NB4 (cell line): ENCODE measurements at places on chromosomes 12 and 14.

- DNase-seq = peak; percentile 54
These were observed 243.5 kb upstream of the CAND1 start for GRCh38 chr12:67025543-67026114.

DNA sequence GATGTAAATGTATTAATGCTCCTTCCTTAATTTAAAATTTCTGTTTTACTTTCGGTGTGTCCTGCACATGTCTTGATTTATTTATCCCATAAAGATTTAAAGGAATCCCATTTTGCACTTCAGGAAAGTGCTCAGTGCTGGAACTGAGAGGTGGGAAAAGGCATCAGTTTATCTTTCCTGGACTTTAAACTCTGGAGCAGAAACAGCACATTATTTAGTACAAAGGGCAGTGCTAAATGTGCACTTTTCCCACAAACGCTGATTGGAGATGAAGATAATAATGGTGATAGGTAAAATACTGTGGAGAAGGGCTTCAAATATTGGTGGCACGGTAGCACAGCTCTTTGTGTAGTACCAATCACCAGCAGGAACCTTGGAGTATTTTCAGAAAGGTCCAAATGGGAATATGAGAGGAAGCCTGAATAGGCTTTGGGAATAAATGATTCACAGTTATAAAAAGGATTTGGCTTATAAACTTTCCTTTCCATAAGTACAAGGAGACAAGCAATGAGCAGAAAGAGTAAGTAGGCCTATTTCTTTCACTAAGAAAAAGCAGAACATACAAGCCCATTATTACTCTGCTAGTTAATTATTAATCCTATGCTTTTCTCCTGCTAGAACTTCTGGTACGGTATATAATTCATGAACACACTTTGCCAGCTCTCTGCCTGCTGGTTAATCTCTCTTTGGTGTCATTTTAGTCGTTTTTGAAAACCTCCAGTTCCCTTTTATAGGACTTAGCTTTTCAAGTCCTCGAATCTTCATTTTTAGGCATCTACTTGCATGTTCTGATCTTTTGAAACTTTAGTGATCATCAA is 58.3 kb downstream of the SLC15A5 start:
- no peak for DNase-seq

DNA sequence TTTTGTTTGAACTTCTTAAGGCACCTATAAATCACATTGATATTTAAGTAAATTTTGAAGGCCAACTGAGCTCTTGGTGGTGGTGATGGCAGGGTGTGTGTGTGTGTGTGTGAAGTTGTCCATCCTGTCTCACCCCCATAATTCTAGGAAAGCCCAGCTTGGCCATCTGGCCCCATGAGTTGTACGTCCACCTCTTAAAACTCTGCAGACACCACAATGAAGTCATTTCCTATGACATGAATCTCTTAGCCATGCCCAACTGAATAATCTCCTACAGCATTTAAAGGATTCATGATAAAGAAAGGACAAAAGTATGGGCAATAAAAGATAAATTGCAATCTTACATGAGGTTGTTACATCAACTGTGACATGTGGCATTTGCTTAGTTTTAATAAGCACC is 123.4 kb downstream of the TTC7B start:
- DNase-seq = no peak

GRCh38 chr12:99680276-99680675 is 32.7 kb downstream of the GARIN6 start:
- DNase-seq = peak; percentile 59

DNA sequence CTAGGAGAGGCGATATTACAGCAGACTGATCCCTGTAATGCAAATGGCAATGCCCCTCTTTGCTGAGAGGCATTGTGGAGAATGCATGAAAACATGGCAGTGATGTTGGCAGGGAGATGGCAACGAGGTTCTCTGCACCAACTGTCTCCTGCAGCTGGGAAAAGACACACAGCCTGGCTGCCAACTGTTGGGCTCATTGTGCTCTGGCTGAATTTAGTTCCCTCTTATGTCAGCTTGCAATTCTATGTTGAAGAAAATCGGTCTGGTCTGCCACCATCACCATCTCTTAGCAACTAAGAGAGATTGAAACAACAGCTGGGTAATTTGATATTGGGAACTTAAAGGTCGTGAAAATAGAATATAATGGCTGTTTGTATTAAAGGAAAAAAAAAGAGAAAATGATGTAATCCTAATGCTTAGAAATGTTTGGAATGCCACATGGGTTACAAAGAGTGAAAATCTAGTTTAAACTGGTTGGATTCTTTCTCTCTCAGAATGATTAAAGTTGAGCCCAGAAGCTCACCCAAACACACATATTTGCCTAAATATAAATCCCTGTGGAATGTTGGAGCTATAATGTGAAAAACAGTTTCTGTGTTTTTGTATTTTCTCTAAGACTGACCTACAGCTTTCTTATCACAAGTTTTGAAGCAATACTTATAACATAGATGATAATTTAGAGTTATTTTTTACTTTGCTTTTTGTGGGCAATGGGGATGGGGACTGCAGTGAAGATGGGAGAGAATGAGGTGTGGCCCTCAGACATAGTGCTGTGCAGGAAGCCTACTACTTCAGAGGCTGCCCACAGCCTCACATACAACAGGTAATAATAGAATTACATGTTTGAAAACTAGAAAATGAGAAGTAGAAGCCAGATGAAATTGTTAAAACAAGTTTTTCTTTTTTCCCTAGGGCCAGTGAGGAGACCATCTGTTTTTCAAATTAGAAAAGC is 143.7 kb downstream of the AKAP6 start:
- no peak for DNase-seq

- peak; percentile 46 for DNase-seq
These were observed 1.1 kb downstream of the NUMB start for GRCh38 chr14:73457041-73457923.

- DNase-seq = no peak
These were observed 3.1 kb downstream of the GPR33 start for GRCh38 chr14:31484754-31485153.

DNA sequence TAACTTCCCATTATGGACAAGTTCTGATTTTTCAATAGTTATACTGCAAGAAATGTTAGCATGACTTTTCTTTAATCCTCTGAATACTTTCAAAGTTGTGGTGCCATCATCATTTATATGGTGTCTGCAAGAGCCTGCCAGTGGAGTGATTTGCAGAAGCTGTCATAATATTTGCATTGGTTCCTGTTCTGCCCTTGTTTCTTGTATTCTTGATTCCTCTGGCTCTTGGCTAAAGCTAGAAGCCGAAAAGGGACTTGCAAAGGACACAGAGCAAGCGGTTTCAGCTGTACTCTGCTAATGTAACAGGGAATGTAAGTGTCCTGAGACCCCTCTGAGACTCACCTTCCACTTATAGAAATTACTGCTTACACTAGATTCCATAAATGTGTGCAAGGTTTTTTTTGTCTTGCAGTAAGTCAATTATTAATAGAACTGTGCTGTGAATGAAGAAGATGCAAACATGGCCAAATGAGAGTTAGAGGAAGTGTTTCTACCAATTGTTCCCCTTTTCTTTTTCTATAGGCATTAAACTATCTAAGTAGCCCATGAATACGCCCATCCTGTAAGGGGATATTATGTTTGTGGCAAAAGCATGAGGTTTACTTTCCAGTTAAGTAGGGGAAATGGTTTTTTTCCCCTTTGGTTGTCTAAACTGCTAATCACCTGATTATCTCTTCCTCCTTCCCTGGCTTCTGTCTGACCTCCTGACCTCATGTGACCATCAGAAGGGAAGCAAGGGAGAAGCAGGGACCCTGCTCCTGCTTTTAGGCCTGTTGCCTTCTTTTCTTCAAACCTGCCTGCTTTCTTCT is 5.3 kb downstream of the DYRK4 start:
- peak; percentile 16 for DNase-seq

- DNase-seq = no peak
These were observed 7.9 kb downstream of the GABARAPL1 start for GRCh38 chr12:10220398-10221077.

GRCh38 chr12:41277100-41277945 is 89.2 kb downstream of the PDZRN4 start:
- DNase-seq = peak; percentile 60

DNA sequence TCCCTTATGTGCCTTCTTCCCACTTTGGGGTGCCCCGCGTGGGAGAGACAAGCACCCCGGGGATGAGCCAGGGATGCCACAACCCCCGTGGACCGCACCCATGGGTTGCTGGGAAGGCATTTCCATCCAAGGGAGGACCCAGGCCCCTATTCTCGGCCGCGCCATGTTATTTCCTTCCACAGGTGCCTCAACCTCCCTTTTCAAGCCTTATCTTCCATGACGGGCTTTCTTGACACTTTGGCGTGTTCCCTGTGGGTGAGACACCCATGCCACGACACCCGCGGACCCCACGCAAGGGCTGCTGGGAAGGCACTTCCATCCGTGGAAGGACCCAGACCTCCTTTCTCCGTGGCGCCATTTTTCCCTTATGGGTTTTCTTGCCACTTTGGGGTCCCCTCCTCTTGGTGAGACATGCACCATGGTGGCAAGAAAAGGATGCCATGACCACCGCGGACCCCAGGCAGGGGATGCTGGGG is 269.2 kb downstream of the ALG10 start:
- no peak for DNase-seq

DNA sequence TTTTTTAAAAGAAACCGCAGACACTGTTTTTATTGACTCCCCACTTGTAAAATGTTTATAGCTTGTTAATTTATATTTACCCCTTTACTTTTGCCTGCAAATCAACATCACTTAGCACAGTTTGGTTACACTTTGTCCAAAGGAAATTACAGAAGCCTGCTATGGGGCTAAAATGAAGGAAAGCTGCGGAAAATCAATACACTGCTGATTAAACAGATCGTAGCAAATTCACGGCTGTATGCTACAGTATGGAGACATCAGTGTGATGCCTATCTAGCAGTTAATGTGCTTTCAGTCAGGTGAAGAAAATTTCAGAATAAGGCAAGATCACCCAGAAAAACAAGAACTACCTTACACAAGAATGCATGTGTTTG is 110.0 kb downstream of the FOXG1 start:
- DNase-seq = no peak

- DNase-seq = no peak
These were observed 42.9 kb downstream of the P2RX4 start for GRCh38 chr12:121252712-121253345.

DNA sequence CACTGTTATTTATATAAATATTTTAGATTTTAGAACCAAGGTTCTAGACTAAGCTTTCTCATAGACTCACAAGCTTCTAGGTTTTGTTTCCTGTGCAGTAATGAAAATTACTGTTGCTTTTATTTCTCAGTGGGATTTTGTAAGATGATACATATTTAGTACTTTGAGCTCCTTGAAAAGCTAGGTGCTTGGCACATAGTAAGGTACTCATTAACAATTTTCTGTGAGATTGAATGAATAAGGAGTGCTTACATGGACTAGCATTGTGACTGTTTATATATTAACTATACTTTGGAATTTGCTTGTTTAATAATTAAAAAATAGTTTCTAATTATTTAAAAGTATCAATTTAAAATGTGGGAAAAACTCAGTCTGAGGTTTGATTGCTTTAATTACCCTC is 85.7 kb downstream of the MIA2 start:
- DNase-seq = no peak

- no peak for DNase-seq
These were observed 12.4 kb upstream of the DPF3 start for GRCh38 chr14:72906316-72906715.

GRCh38 chr14:80776186-80776585 is 165.4 kb downstream of the CEP128 start:
- DNase-seq = no peak

DNA sequence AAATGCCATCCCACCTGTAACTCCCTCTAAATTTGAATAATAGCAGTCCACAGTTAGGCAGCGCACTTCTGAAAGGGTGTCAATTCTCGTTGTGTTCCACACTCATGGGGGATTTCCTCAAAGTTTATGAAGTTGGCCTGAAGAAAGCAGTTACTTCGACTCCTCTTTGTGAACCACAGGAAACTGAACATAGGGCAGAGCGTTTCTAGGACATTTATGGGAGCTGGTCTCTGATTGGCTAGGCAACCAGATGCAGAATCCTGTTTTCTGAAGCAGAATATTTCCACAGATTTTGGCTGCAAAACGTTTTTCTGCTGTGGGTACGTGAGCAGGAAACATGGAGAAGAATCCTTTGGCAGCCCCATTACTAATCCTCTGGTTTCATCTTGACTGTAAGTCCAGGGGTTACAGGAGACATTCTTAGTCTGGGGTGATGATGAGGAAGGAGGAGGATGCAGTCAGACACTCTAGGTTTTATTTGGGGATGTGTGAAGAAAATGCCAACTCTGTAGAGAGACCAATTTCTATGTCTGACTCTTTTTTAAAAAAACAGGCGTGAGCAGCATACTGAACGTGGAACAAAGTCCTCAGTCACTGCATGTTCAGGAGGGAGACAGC is 431.5 kb upstream of the OR4E1 start:
- no peak for DNase-seq

DNA sequence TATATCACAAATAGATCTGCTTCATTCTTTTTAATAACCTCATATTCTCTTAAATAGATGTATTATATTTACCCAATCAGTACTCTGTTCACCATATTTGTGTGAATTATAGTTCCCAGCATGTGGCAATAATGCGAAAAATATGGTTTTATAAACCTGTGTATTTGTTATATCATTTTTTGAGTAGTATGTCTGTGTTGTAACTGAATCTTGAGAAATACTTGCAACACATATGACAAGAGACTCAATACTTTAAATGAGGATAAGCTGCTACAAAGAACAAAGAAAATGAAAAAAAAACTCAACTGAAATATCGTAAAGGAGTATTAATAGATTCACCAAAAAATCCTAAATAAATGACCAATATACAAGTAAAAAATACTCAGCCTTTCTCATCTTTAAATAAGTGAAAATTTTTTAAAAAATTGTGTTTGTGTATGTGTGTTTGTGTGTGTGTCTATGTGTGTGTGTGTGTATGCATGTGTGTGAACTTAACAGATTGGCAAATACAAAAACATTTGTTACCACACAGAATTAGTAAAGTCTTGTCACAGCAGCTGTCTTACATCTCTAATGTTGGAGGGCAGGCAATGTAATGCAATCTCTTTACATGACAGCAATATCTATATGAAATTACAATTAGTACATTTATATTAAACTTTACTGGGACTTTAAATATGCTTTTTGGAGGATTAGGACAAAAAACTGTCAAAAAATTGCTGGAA is 441.9 kb upstream of the MGAT4C start:
- DNase-seq = no peak

DNA sequence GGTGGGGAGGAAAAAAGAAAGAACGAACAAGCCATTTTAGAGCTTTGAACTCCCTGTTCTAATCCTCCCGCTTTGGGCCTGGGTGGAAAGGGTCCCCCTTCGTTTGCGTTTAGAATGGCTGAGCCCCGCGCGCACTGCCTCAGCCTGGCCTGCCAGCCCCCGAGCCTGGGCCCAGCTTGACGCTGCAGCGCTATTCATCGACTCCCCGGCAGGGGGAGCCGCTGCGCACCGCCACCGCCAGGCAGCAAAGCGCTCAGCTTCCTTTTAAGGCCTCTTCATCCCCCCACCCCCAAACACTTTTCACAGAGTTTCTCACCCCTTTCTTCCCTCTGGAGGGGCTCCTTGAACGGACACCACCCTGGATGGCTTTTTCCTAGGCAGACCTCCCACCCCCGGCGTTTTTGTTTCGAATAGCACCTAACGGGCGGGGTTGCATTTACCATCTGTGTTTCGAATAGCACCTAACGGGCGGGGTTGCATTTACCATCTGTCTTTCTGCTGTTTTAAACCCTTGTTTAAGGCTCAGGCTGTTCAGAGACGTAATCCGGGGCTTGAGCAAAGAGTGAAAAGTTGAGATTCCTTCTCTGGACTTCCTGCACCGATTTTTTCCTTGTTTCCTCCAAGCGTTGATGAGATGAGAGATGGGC is 56.4 kb upstream of the PIWIL1 start:
- DNase-seq = peak; percentile 15

GRCh38 chr14:47044841-47045240 is 393.3 kb upstream of the RPL10L start:
- DNase-seq = no peak

- no peak for DNase-seq
These were observed 233.3 kb upstream of the FOXN3 start for GRCh38 chr14:89650077-89650978.
